ENCODE measurements at places on chromosomes 7 and 10.

DNA sequence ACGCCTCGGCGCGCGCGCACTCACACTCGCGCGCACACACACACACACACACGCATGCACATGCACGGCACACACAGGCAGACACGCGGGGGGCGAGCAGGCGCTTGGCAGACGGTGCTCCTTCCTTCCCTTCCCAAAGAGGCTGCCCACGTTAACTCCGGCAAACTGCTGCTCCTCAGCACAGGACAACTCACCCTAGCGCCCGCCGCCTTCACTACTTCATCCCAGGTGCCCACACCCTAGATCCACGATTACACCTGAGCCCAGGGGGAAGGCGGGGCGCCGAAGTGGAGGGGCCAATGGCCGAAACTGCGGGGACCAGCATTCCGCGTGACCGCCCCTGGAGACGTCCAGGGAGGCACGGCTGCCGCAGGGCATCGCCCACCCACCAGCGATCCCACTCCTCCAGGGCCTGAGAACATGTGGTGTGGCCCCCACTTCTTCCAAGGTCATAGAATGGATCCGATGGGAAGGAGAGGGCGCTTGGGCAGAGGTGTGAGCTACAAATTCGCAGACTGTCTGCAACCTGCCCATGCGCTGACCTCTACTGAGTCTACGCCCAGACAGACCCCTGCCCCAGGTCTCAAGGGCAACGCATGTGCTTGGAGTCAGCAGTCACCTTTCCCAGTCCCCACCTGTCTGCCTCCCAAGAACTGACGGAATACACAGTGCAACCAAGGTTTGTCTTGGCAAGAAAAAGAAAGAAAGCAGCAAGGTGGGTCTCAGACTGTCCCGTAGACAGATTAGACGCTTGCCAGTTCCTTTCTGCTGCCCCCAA is 74.6 kb downstream of the CALN1 start:
- DNase-seq, result no peak

DNA sequence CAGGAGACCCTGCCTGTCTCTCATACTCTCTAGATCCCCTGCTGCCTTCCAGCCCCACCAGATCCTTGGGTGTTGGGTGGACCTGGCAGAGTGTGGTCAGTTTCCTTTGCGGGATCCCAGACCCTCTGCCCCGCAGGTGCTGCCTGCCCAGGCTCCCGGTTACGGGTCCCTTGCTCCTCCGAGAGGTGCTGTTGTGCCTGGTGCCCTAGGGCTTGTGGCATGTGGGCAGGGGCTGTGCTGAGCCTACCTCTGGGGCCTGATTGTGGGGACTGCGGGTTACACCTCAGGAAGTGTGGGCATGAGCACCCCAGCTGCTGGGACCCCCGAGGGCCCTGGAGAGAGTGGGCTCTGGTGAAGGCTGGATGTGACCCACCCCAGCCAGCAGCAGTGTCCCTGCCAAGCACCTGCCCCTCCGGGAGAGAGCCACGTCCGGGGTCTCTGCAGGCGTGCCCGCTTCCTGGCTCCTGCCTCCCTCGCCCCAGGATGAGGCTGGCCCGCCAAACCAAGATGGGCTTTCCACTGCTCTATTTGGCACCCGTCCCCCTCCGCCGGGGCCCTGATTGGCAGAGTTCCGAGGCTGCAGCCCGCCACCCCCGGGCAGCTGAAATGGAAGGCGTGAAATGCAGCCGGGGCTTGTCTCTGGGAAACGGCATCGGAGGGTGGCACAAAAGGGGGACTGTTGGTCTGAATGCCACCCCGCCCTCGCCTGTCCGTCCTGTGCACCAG is 17.0 kb downstream of the CLIP2 start:
- no peak for DNase-seq

DNA sequence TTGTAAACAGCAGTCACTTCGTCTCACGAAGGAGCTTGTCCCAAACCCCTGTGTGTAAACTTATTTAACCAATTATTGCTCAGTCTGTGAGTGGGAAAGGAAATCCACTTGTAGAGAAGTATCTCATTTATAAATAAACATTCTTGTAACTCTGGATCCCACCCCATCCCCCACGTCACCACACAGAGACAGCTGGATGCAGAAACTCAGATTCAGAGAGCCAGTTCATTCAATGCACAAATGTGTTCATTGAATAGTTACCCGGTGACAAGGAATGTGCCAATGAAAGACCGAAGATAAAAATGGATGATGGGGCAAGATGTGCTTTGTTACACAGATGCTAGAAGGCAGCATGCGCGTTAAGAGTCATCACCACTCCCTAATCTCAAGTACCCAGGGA is 8.3 kb upstream of the OCM start:
- no peak for DNase-seq

DNA sequence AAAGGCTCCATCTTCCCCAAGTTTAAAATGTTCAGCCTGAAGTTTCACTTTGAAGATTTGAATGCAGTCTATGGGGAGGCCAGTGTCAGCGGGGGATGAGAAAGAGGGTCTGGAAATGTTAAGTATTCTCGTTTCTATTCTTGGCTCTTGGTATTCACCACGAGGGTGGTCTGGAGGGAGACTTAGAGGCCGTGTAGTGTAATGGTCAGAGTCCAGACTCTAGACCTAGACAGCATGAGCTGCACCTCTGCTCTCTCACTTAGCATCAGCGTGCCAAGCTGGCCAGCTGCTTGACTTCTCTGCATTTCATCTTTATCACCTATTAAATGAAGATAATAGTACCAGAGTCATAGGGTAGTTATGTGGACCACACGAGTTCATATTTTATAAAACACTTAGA is 57.9 kb downstream of the MKX start:
- DNase-seq, result no peak

DNA sequence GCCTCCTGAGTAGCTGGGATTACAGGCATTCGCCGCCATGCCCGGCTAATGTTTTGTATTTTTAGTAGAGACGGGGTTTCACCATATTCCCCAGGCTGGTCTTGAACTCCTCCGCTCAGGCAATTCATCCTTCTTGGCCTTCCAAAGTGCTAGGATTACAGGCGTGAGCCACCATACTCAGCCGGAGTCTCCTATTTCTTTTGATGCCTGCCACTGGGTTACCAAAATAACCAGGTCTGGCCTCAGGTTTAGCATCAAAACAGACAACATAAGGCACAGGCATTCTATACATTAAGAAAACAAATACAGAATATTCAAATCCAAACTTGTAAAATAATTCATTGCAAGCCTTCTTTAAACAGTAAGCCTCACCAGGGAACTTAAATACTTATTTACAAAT is 289.8 kb upstream of the IMMP2L start:
- no peak for DNase-seq

- DNase-seq, result no peak
These were observed 757 bp downstream of the RAB19 start for GRCh38 chr7:140404565-140405065.

GRCh38 chr10:113390896-113391295 is 162.0 kb upstream of the HABP2 start:
- DNase-seq, result no peak

DNA sequence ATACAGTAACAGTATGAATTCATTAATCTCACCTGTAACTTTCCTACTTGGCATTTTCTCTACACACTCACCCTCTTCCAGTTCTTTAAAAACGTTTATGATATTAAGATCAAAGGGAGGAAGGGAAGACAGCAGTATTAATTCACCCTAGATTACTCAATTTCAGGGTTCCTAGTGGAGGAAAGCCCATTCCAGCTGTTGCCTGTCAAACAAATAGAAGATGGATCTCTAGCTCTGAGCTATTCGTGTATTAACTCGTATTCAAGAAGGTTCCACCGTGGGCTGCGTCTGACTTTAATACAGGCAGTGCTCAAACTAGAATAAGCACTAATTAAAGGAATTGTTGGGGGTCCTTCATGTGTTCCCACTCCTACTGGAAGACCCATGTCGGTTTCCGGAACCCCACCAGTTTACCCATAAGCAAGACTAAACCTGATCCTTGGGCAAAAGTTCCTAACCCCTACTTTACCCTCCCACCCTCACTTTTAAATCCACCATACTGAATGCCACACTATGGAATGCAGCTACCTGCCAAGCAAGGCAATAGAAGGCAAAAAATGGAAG is 2.1 kb downstream of the NANOS1 start:
- no peak for DNase-seq

DNA sequence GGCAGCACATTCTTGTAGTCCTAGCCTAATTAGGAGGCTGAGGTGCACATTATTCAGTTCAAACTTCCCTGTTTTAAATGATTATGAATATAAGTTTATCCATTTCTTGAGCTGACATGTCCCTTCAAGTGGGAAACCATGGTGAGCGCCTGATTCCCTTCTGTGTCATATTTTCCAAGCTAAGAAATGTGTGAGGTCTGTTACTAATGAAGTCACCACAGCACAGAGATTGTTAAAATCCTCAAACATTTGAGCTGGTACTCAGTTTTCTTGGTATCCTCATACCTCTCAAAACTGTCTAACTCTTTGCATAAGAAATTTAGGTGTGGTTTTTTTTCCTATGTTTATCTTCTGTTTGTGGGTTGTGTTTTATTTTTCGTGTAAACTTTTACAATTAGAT is 926.8 kb downstream of the GATA3 start:
- DNase-seq, result no peak

DNA sequence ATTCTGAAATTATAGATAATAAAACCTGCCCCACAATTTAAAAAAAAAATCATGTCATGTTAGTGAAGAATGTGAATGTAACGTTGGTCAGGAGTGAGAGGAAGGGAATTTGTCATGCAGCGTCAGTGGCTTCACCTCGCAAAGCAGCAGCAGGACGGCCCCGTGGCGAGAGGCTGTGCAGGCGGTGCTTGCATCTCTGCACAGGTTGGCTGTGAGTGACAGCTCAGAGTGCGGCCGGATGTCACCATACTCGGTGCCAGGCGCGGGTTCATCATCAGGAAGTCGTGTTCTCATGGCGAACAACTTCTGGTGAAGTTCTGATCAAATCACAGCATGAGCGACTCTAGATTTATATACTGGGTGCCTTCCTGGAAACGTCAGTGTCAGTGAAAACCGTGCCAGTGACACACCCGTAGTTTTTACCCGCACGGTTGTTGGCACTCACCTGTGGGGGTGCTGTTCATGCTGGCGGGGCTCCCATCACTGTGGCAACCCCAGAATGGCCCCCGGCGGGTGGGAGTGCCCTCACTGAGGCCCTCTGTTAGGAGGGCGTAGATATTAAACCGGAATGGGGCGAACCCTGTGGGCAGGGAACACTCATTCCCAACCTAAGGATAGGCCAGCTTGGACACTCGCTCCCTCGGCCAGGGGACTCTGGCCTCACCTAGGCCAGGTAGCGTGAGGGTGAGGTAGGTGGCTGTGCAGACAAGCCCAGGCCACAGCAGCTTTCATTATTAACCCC is 120.3 kb downstream of the CYTH3 start:
- DNase-seq, result no peak

- DNase-seq, result no peak
These were observed 230.0 kb upstream of the PPP1R3A start for GRCh38 chr7:114148779-114149178.

DNA sequence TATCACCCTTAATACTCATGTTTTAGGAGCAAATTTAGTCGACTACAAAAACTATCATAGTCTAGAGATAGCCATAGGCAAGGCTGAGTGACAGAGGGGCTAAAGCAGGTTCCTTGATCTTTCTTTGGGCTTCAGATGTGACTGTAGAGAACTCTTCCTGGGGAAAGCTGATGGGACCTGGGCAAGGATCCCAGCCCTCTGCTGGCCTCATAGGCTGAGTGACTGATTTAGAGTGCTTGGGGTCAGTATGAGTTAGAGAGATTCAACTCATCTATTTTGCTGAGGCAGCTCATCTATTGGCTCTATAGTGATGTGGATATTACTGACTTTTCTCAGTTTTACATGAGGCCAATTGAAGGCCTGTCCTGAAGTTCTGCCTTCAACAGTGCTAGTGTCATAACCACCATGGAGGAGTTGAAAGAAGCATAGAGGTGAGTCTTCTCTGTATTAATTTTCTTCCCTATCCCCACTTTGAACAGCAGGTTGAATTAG is 81.6 kb downstream of the SAMD9 start:
- no peak for DNase-seq

DNA sequence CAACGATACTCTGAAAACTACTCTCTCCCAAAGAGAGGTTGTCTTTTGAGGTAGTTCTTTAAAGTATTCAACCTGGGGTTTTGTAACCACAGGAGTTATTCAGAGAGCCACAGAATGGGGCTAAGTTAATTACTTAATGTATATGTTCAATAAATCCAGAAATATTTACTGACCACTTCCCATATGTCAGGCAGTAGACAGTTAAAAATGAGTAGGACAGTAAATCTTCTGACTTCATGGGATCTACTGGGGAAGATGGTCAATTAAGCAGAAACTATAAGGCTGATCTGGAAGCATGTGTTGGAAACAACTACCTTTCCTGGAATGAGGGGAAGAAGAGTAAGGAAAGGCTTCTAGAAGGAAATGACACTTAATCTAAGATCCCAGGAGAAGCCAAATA is 167.7 kb downstream of the MAGI2 start:
- DNase-seq, result no peak

DNA sequence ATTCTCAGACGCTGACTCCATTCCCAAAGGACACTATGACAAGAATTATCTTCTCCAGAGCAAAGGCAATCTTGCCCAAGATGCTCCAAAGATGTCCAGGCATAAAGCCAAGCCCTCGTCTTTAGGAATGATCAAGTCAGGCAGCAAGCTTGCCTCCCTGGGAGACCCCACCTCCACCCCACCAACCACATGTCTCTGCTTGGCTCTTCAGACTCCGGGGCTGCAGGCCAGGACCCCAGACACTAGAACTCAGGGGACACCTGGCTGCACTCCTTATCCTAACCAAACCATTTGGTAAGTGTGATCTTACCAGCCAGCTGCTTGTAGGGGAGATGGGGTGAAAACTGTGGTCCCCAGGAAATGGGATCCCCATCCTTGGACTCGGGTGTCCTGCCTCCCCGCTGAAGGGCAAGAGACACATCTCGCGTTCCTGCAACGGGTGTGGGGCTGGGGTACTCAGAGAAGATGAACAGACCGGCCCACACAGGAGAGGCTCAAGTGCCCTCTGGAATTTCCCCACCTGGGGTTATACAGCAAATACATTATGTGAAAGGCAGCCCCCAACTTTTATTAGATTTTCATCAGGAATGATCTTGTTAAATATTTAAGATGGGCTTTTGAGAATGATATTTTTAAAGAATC is 55.7 kb downstream of the INSIG1 start:
- no peak for DNase-seq

DNA sequence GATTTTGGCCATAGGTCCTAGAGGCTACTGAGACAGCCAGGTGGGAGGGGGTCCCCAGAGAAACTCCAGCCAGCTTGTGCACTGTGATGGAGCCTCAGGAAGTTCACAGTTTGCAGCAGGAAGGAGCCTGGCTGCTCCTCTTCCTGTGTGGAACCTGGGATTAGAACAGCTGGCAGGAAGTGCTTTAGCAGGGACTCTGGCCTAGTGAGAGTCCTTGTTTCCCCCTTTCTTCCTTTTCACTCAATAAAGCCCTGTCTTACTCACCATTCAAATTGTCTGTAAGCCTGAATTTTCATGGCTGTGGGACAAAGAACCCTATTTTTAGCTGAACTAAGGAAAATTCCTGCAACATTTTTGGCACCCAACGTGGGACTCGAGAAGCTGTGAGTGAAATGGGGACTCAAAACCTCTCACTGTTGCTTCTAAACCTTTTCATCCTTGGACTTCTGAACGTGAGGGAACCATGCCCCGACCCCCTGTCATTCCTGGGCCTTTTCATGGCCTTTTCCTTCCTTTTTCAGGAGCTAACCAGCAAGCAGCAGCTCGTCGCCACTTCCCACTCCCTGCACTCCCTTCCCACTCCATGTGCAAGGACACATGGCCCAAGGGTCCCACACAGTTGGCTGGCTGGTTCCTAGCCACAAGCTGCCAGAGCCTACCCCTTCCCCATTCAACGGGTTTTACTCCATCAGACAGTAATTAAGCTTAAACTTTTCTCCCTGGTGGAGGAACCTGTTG is 32.8 kb upstream of the SORCS3 start:
- DNase-seq, result no peak

GRCh38 chr7:7966141-7966734 is 2.4 kb upstream of the GLCCI1 start:
- DNase-seq, result no peak

Measured in AG20443 (cell line).